ENCODE measurements at places on chromosomes 4 and X.

DNA sequence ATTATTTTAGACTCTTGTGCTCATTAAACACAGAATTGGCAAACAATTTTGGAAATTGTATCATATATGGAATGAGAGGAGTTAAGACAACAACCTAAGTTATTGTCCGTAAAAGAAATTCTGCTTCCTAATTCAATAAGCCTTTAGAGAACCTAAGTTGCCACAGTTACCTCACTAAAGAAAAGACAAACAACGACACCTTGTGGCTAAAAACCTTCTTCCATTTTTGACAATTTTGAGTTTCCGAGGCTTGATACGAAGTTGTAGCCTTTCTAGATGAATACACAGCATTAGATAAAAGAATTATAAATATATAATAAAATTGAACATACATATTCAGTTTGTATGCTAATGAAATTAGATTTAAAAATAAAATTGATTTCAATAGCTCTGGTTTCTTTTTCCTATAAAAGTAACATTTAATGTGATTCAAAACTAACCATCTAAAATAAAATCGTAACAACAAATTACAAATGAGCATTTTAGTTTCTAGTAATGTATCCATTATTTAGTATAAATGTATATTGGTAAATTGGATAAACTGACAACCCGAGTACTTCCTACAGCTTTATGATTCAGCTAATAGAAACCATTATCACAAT lies 275.1 kb downstream of the GPM6A start:
- no peak for DNase-seq

GRCh38 chr4:184951668-184952160 lies 66.6 kb upstream of the HELT start:
- DNase-seq: no peak

GRCh38 chrX:133468051-133468450 lies 52.8 kb upstream of the GPC4 start:
- no peak for DNase-seq

GRCh38 chr4:6881908-6882307 lies 27.7 kb upstream of the TBC1D14 start:
- DNase-seq: no peak

GRCh38 chr4:78625073-78625472 lies 73.5 kb downstream of the ANXA3 start:
- DNase-seq: no peak

GRCh38 chr4:187283201-187283955 lies 559.7 kb upstream of the FAT1 start:
- no peak for DNase-seq

- DNase-seq: no peak
Measured at GRCh38 chr4:186092296-186092695, 12.2 kb upstream of the FAM149A start.

GRCh38 chr4:75101906-75102786 lies 169.2 kb downstream of the PARM1 start:
- DNase-seq: no peak

- no peak for DNase-seq
Measured at GRCh38 chr4:152537881-152538280, 2.0 kb upstream of the FBXW7 start.

DNA sequence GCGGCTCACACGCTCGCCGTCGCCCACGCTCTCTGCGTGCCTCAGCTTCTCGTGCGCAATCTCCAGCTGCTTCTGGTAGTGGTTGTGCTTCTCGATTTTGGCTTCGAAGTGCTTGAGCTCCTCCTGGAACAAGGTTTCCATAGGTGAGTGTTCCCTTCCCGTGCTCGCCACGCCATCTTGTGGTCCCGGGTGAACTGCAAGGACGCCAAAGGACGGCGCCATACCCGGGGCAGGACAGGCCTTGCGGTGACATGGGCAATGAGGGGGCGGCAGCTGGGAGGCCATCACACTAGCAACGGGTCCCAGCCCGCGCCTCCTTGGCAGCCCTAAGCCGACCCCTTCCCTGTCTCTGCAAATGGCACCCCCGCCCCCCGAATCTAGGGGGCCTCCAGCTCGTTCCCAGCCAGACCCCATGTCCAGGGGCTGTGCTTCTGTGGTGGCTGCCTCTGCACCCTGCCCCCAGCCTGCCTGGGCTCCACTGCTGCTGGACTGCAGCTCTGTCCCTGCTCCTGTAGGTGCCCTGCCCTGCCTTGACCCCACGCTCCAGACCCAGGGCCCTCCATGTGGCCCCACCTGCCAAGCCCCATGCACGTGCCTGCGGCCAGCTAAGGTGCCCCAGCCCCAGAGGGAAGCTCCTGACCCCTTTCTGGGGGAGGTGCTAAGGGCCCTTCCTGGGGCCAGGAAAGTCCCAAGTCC lies 17.3 kb downstream of the LRPAP1 start:
- DNase-seq: peak; percentile 67

GRCh38 chrX:71396576-71396975 lies 30.4 kb downstream of the TAF1 start:
- no peak for DNase-seq

DNA sequence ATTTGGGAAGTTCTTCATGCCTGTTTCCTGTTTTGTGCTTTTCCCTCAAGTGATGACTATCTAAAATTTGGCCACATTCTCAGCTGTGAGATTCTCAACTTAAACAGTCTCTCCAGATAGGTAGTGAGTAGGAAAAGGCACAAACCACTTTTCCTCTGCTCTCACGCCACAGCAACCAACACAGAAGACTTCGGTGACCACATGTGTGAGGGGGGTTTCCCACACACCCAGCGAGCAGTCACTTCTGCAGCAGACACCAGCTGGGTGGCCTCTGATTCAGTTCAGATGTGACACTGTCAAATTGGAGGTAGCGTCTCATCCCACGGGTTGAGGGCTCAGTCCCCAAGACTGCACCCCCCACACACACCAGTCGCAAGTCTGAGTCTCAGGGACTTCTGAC lies 25.1 kb upstream of the CLDN34 start:
- DNase-seq: no peak

DNA sequence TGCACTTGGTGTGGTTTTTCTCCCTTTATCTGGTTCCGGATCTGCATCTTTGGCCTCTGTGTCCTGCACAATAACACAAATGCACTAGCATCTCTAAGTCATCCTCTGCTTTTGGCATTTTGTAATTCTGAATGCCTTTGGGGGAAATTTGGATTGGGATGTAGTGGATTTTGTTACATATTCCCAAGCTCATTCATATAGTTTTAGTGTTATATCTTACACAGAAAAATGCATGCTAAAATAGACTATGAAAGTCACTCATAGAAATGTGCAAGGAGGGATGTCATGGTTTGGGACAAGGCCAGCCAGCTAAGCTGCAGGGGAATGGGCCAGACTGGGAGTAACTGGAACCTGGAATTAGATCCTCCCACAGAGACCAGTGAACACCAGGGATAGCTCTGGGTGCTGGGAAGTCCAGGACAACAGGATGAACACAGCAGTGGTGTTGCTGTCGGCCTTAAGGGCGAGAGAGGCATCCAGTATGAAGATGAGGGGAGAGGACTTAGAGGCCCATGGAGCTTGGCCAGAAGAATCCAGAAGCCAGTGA lies 20.1 kb downstream of the ENPP6 start:
- DNase-seq: no peak

Measured in H9 (cell line).